ENCODE measurements at places on chromosomes 13 and 19.

DNA sequence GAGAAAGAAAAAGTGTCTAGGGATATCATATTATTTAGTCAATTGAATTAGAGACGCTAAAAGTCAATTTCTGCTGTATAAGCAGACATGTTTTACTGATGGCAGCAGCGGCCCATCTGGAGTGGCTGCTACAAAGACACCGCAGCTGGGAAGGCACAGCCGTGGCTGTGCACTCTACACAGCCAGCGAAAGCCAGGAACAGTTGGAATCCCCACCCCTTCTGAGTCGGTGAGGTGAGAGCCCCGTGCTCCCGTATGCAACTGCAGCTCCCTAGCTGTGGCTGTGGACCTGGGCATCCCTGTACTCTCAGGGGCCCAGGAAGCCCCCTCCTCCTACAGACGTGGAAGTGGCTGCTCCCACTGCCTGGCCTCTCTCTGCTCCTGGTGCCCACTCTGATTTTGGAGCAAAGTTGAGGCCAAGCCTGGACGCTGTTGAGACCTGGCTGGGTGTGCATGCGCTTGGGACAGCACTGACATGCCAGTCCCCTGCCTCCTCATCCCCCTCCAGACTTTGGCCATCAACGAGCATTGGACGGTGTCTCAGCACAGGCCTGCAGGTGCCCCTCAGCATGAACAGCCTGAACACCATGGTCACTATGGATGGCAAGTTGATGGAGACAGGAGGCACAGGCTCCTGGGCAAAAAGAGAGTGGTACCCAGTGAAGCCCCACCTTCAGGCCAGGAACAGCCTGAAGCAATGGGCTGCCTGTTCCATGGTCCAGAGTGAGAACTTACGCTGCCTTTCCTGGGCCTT is 944.0 kb upstream of the MIR17HG start:
- DNase-seq, result no peak

DNA sequence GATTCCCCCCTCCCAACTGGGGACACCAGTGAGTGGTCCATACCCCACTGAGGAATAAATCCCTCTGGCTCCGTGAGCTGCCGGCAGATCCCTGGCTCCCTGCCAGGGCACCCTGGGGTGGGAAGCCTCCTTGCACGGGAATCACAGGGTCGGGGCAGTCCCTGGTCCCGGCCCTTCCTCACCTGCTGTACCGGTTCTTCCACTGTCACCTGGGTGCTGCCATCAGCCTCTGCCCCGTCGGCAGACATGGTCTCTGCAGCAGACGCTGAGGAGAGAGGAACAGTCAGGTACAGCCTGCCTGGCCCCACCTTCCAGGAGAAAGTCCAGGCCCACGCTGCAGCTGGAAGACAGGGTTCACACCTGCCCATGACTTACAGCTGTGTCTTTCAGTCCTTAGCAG is 6.3 kb downstream of the PLIN3 start:
- DNase-seq, result no peak

DNA sequence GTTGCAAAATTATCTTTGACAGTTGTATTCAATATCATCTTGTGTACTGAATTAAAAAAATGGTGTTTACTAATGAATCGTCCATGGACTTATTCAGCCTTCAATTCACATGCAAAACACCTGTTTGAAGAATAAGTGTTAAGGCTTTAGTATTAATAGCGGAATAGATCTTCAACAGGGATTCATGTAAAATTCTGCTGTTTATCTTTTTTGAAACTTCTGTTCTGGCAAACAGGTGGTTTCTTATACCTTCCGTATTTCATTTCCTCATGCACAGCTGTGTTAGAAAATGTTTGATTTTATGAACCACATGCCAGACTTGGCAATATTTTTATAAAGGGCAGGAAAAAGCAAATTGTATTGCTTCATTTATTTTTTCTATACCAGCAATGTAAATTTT is 255.7 kb downstream of the DACH1 start:
- no peak for DNase-seq

DNA sequence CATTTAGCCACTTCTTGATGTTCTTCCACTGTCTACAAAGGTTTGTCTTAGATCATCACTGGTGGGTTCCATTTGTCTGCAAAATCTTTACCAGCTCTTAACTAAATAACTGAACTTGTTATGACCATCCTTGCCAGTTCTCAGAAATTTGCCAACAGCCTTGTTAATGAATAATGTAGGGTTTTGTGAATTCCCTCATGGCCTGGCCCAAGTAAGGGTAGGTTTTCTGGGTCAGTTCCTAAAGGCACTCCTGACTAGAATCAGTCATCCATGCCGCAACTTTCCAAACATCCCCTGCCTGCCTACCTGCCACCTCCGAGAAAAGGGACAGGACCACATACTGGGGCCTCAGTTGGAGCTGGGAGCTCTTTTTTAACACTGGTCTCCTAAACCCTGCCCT is 4.0 kb downstream of the COL4A1 start:
- no peak for DNase-seq

GRCh38 chr19:57057036-57057686 is 62.6 kb upstream of the USP29 start:
- no peak for DNase-seq

DNA sequence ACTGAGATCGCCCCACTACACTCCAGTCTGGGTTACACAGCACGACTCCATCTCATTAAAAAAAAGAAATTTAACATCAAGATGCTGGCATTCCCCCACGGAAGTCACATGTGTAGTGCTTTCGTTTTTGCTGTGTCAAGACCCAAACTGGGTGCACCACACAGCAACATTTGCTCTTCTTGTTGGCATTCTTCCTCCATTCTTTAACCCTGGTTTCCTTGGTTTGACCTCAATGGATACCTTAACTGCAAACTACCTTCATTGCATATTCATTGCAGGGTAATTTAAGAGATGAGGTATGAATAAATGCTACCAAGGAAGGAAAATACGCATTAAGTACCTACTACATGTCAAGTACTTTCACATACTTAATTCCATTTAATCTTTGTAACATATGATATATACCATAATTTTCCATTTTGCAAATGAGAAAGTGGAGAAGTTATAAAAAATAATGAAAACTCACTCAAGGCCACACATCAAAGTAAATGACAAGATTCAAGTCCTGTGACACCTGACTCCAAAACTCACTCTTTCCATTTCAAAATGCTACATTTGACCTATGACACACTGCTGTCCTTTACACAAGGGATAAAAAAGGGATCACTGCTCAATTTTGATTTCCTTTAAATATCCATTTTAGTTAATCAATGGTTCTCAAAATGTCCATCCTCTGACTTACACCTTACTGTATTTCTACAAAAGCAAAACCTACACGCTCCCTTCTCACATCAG is 59.2 kb downstream of the STK24 start:
- no peak for DNase-seq

- DNase-seq, result no peak
Measured at GRCh38 chr13:93620181-93620765, 393.7 kb downstream of the GPC6 start.
